Thyroid gland (tissue), 4 donors: ENCODE measurements at places on chromosomes 1 and 21.

GRCh38 chr1:111202707-111203623 is 2.5 kb upstream of the DENND2D start:
- DNase-seq = no peak

DNA sequence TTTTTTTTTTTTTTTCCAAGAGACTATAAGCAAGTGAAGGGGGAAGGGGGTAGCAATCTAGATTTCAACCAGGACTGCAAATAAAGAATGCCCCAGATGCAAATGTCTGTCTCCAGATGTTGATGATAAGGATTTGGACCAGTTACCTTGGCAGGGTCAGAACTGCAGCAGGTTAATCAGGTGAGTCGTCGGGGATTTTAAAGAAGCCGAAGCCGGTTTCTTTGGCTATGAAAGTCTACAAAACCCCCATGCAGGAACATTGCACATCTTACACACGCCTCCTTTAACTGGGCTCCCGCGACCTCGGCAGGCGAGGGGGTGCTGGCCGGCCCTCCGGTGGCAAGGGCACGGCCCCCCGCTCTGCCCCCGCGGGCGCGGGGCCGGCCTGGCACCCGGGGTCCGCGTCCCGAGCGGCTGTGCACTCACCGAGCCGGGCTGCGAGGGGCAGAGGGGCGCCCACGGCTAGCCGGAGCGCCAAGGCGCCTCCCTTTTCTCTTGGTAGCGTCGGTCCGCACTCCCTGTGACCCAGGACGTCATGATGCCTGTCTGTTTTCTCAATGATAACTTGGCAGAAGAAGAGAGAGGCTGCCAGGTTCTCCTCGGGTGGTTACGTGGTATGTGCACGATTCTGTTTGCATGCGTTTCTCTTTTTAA is 366.3 kb upstream of the ESRRG start:
- peak; percentile 72 for DNase-seq

- no peak for DNase-seq
Measured at GRCh38 chr1:48493041-48493440, 21.0 kb upstream of the SPATA6 start.

GRCh38 chr1:43547538-43548072 is 16.9 kb downstream of the PTPRF start:
- DNase-seq = peak; percentile 26
